ENCODE measurements at places on chromosomes 7 and 10.

DNA sequence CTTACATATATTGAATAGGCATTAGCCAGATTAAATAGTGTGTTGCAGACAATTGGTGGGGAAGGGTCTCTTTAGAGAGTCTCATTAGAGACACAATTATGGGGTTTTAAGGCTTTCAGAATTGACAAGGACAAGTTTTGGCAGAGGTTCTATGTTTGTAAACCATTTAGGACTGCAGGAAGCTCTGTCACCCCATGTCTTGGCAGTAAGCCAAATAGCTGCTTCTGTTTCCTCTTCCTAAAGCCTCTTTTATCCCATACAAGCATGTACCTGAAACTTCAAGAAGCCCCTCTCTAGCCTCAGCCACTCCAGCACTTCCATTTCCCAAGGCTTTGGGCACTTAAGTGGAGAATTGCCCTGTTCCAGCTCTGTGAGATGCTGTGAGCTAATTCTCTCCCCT, 21.8 kb upstream of the LRRC4 start:
- no peak for DNase-seq

GRCh38 chr7:131674131-131674530, 117.7 kb upstream of the PODXL start:
- no peak for DNase-seq

- no peak for DNase-seq
These were observed 30.3 kb downstream of the SLC29A3 start for GRCh38 chr10:71349406-71349805.

- no peak for DNase-seq
These were observed 414.8 kb upstream of the MKI67 start for GRCh38 chr10:128540781-128541761.

DNA sequence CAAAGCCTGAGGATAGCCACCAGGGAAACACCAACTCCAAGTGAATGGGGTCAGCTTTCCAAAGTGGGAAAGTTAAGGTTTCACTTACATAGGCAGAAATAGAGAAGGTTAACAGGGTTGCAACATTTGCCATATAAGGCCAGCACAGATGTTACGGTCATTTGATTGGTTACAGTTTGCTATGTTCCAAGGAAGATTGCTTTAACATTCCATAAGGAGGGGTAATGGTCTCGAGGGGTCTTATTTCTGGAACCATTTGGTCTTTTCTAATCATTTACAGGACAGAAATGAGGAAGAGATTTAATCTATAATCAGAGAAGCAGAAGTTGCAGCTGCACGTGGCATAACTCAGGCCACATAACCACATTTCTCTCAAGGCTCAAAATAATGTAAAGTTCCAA, 679.4 kb upstream of the C7orf33 start:
- DNase-seq = no peak

DNA sequence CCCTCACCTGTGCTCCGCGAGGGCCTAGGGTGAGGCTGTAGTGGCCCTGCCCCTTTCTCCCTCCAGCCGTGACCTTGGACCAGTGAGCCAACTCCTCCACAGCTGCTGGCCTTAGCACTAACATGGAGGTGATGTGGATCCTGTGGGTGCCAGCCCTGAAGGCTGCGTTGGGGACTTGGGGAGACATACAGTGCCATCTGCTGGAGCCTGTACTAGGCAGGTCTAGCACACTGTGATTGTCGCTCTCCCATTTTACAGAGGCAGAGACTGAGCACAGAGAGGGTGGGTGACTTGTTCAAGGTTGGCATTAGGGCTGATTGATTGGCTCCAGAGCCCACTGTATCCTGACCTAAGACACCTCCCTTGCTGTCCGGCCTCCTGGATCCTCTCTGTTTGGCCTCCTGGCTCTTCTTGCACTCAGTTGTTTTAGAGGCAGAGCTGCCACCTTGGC, 37.6 kb downstream of the PRF1 start:
- DNase-seq = no peak

- DNase-seq = no peak
These were observed 6.6 kb downstream of the CPA5 start for GRCh38 chr7:130350945-130351790.
